Mucosa of gallbladder (tissue), 1 donor: ENCODE measurements at places on chromosomes 3 and 15. TPM values are rescaled to one million over a fixed set of nuclear protein-coding genes. Genes with fewer than 3 reads are reported as not detected.

GRCh38 chr3:83946049-83946448 lies 1012.7 kb upstream of the CADM2 start:
- DNase-seq: no peak

- peak; percentile 80 for DNase-seq
Measured at GRCh38 chr3:54557538-54558428, 370.1 kb downstream of the LRTM1 start.

GRCh38 chr3:156685752-156686151 lies 11.4 kb downstream of the TIPARP start:
- no peak for DNase-seq

DNA sequence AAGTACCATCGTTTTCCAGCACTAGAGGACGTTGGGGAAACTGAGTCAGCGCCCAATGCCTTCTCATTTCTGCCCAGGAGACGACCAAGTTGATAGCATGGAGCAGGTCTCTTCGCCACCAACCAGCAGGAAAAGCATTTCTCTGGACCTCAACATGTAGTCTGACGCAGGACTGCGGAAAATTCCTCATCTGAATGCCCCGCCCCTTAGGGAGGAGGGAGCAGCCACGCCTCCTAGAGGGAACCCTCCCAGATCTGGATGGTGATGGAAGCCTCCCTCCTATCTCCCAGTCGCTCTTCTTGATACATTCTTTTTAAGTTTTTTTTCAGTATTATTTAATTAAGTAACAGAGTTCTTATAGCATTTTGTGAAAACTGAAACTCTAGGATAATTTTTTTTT lies 17.4 kb upstream of the MINDY4B start:
- no peak for DNase-seq

DNA sequence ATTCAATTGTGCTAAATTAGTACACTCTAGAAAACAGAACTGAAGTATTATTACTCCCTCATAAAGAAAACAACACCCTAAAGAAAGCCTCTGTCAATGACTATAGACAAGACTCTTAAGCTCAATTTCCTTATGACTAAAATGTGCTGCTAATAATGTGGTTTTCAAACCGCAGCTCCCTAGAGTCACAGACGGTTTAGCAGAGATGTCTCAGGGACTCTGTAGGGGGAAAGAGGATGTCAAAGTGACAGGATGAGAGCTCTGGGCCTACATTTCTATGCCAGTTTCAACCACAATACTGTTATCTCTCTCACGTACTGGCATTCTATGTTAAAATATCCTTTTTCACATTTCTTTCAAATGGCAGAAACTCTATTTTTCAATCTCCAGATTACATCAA lies 37.6 kb upstream of the WDR49 start:
- no peak for DNase-seq

MRPS25 gene
- 48.8 TPM for total RNA-seq

GRCh38 chr3:161754420-161755053 lies 257.9 kb downstream of the OTOL1 start:
- DNase-seq: no peak

DNA sequence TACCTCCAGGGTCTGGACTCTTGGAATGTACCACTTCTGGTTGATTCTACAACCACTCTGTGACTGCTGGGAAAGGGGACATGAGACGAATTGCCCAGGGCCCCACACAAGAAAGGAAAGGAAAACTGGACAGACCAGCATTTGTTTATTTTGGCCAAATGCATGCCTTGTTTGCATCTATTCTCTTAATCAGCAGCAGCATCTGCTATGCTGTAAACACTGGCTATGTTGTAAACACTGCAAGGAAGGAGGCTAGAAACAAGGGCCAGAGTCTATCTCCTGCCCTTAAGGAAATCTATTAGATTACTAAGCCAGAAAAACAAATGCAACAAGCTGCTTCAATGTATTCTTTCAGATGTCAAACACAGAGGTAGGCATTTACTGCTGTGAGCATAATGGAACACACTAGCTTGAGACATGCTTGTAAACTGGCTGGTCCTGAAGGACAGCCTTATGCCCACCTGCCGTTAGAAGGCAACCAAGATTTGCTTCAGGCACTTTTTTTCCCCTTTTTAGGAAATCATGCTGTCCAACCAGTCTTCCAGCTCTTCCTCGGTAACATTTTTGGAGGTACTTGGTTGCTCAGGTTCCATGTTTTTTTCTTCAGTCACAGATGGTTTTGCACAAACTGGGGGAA lies 102.1 kb upstream of the CHRM5 start:
- DNase-seq: no peak

- DNase-seq: no peak
Measured at GRCh38 chr3:48795997-48796732, 51.5 kb downstream of the PRKAR2A start.

DNA sequence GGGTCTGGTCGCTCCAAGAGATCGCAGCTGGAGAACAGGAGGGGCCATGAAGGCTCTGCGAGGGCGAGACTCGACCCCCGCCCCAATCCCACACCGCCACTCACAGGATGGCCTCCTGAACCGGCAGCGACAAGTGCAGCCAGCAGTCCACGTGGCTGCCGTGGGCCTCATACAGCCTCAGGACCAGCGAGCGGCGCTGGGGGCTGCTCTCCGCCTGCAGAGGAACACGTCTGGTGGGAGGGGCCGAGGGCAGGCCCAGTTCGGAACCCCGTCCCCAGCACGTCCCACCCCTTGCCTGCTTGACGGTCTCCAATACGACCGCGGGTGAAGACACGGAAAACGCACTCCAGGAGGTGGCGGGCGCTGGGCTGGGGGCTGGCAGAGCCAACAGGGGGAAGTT lies 9.2 kb downstream of the NEIL1 start:
- no peak for DNase-seq

DNA sequence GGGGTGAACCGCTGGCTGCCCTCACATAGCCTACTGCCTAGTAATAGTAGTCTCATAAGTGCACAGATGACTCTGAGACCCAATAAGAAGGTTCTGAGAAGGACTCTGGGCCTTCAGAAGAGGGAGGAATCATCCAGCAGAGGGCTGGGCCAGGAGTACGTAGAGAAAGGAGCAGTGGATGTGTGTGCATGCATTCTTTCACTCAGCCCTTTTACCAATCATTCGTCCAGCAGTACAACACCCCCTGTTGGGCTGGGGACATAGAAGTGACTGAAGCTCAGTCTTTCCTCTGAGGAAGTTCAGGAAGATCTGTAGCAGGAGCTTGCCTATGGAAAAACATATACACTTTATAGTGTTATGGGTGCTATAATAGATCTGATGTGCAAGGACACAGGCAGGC lies 333.1 kb downstream of the CLSTN2 start:
- no peak for DNase-seq

DNA sequence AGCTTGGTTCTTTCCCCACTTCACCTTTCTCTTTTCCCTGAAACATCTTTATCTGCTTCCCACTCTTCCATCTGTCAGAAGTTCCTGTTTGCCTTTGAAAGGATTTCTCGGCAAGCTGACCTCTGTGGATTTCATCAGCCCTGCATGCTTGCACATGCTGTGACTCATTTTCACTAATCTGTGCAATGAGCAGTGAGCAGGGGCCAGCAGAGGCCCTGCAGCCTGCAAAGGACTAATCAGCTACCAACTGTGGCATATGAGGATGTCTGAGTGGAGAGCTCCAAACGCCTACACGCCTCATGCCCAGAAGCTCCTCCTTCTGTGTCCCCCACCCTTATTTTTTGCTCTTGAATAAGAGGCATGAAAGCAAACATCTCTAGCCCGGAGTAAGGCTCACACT lies 333.0 kb upstream of the SEMA6D start:
- DNase-seq: no peak

GRCh38 chr15:53589520-53590057 lies 169.9 kb downstream of the WDR72 start:
- DNase-seq: peak; percentile 10

HDGFL3 gene
- 30.3 TPM for total RNA-seq

FBXO40 gene
- 0.03 TPM for total RNA-seq

- DNase-seq: peak; percentile 47
Measured at GRCh38 chr3:11465744-11466616, 177.7 kb downstream of the VGLL4 start.

GRCh38 chr15:47813748-47814384 lies 96.6 kb downstream of the SEMA6D start:
- no peak for DNase-seq

RASL12 gene
- 17.5 TPM for total RNA-seq

GRCh38 chr15:45199136-45199810 lies 11.5 kb upstream of the SHF start:
- no peak for DNase-seq

P2RY12 gene
- total RNA-seq: 7.6 TPM

- DNase-seq: no peak
Measured at GRCh38 chr3:87607234-87607633, 330.9 kb upstream of the POU1F1 start.

DNA sequence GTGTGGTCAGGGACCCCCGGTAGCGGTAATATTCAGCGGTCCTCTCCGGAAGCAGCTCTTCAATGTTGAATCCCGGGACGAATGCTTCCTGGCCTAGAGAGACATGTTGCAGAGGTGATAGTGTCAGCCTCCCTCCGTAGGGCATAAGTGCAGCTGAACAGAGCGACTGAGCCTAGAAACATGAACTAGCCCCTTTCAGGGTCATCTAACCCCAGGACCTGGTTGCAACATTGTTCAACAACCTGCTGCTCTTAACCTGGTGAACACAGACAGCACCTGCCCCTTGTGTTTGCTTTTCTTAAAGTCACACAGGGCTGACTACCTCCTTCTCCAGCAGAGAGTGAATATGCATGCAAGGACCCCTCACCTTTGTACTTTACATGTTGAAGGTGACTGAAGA lies 41.3 kb downstream of the CA12 start:
- no peak for DNase-seq

DNA sequence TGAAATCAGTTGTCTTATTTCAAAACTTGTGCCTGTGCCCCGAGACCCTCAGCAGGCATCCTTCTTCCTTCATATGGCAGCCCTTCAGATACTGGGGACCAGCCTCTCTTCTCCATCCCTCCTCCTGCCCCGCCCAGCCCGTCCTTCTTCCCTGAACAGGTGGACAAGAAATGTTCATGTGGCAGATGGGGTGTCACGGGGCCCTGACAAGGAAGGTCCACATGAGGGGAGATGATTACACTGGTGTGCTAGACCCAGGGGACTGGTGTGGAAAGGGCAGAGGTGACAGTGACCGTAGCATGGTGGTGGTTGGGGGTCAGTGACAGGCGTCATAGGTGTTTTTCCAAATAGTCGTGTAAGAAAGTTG lies 150.9 kb downstream of the CHDH start:
- DNase-seq: peak; percentile 5

- no peak for DNase-seq
Measured at GRCh38 chr3:126958638-126959085, 24.3 kb upstream of the PLXNA1 start.

DNA sequence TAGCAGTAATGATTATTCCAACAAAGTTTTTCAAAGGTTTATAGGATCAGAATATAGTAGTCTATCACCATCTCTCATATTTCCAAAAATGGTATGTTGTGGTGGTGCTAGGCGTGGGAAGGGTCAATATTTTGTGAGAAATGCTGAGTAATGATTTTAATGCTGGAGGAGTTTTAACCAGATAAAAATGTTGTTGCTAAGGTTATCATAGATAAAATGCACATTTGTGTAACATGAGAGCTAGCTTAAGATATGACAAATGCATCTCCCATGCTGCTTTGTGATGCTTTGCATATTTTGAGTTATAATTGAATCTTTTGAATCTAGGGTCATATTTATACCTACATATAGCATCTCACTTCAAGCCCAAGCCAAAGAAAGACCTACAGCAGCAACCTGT lies 103.9 kb upstream of the ROBO1 start:
- no peak for DNase-seq

- no peak for DNase-seq
Measured at GRCh38 chr3:71423151-71423906, 160.2 kb downstream of the FOXP1 start.

DNA sequence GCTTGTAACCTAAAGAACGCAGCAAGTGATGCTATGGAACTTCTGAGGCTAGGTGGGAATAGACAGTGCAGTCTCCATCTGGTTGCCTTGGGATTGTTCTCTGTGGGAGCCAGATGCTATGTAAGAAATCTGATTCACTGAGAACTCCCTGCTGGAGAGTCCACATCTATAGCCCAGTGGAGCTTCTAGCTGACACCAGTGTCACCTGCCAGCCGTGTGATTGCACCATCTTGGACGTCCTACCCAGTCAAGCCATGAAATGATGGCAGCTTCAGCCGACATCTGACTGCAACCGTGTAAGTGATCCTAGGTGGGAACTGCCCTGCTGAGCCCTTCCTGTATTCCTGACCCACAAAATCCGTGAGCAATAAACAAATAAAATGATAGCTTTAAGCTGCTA lies 12.4 kb upstream of the FYCO1 start:
- no peak for DNase-seq

DNA sequence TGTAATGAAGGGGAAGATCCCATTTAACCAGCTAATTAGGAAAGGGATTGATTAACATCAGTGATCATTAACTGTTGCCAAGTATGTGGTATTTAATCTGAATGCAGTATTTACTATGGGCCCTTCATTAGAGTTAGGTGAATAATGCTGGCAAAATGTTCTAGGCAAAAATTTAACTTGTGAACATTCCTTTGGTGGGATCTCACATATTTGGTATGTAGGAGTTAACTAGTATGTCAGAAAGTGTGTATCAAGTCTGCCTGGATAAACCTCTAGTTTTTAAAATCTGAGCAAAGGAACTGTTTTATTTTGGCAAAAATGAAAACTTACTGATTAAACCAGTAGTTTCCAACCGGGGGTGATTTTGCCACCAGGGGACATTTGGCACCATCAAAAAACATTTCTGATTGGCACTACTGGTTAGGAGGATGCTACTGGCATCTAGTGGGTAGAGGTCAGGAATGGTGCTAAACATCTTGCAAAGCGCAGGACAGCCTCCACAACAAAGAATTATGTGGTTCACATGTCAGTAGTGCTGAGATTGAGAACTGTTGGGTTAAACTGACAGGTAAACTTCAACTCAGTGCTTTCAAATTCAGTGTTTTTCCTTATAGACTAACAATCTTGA lies 22.5 kb downstream of the LRTM1 start:
- DNase-seq: no peak

ZNF80 gene
- 0.17 TPM for total RNA-seq
